Activated CD4-positive, alpha-beta memory T cell treated with anti-CD3 and anti-CD28 coated beads, Interleukin-2, amount 10 ng/mL, durations not matched to agents 7 days and 5 days (primary cell): ENCODE measurements at places on chromosomes 7 and 10. TPM values are rescaled to one million over a fixed set of nuclear protein-coding genes. Genes with fewer than 3 reads are reported as not detected.
A peak's percentile ranks its signal among the peaks of the same experiment; 100 is the strongest.

Gene SLC16A12
- total RNA-seq = not detected

Gene SPDYE8
- not detected for total RNA-seq

Gene FBXL13
- total RNA-seq = 0.58 TPM

- no peak overlapping the region for H3K4me3 ChIP-seq
- H3K36me3 ChIP-seq = no peaks in the 10 kb centered on the region
- H3K4me1 ChIP-seq = no peaks in the 10 kb centered on the region
Measured at GRCh38 chr10:131660427-131660826, 240.4 kb upstream of the PPP2R2D start.

GRCh38 chr10:14142606-14143250, 188.0 kb downstream of the FRMD4A start:
- no peaks in the 10 kb centered on the region for H3K36me3 ChIP-seq
- no peak for DNase-seq
- no peak overlapping the region for H3K4me3 ChIP-seq
- H3K27ac ChIP-seq = no peak overlapping the region
- no peaks in the 10 kb centered on the region for H3K4me1 ChIP-seq
- H3K27me3 ChIP-seq = peaks cover 12% of the 10 kb centered on the region

DNA sequence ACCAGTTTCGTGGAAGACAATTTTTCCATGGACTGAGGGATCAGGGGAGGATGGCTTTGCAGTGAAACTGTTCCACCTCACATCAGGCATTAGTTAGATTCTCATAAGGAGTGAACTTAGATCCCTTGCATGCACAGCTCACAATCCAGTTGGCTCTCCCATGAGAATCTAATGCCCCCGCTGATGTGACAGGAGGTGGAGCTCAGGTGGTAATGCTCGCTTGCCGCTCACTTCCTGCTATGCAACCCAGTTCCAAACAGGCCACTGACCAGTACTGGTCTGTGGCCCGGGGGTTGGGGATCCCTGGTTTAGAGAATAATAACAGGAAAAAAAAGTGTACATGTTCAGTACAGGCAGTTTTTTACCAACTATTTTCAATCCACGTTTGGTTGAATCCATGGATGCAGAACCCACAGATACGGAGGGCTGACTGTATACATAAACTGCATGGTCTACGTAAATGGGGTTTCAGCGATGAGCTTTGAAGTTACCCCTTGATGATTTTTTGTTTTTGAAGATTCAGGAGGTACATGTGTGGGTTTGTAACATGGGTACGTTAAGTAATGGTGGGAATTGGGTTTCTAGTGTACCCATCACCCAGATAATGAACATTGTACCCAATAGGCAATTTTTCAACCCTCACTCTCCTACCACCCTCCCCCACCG, 24.5 kb downstream of the OGDH start:
- peaks cover 64% of the 10 kb centered on the region for H3K36me3 ChIP-seq
- peak overlapping the region; percentile 100 for H3K27ac ChIP-seq
- no peak for DNase-seq

DNA sequence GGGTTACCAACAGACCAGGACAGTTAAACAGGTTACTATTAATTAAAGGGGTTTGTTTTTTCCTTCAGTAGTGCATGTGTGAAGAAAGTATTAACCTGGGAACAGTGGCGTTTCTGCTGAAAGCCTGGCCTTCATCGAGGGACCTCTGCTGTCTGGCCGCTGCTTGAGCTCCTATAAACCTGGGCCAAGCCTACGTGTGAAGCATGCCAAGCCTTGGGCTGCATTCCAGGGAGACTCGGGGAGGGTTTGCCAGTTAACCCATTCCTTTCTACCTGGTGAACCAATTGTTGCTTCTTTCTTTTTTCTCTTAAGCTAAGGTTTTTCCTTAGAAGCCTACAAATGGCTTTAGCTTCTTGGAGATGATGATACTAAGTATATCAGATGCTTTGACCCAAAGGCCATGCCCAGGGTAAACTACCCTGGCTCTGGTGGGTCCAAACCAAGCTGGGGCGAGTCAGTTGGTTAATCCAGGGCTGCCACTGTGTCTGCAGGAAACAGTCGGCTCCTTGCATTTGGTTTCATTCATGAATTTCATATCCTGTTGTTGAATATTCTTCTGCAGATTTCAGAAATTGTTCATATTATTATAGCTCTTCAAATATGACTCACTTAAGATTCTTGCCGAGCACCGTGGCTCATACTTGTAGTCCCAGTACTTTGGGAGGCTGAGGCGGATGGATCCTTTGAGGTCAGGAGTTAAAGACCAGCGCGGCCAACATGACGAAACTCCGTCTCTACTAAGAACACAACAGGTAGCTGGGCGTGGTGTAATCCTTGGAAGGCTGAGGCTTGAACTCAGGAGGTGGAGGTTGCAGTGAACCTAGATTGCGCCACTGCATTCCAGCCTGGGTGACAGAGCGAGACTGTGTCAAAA, 23.8 kb downstream of the PFKP start:
- H3K27ac ChIP-seq = peak overlapping the region; percentile 89
- H3K4me1 ChIP-seq = peaks cover 77% of the 10 kb centered on the region
- DNase-seq = peak; percentile 75
- peak overlapping the region; percentile 34 for H3K4me3 ChIP-seq
- no peaks in the 10 kb centered on the region for H3K27me3 ChIP-seq

- no peaks in the 10 kb centered on the region for H3K4me1 ChIP-seq
- H3K4me3 ChIP-seq = no peak overlapping the region
- H3K27ac ChIP-seq = no peak overlapping the region
- DNase-seq = no peak
Measured at GRCh38 chr7:145169908-145170307, 334.1 kb upstream of the TPK1 start.

DNA sequence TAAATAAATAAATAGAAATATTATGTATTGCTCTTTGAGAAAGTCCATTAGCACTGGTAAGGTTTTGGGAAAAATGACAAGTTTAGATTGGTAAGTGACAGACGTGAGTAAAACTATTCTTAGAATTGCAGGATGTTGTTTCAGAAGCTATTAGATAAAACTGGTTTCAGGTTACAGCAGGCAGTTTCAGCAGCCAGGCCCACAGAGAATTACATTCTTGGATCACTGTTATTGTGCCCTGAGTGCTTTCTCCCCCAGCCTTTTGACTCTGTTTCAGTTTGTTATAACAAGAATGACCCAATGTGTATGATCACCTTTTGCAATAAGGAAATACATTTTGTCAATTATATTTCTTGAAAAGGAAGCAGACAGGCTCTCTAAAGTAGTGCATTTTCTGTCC, 86.5 kb downstream of the DKK1 start:
- H3K27me3 ChIP-seq = no peaks in the 10 kb centered on the region
- no peak for DNase-seq
- H3K27ac ChIP-seq = no peak overlapping the region

Gene SPDYE2B
- total RNA-seq = not detected

Gene RAPGEF5
- 0.43 TPM for total RNA-seq

DNA sequence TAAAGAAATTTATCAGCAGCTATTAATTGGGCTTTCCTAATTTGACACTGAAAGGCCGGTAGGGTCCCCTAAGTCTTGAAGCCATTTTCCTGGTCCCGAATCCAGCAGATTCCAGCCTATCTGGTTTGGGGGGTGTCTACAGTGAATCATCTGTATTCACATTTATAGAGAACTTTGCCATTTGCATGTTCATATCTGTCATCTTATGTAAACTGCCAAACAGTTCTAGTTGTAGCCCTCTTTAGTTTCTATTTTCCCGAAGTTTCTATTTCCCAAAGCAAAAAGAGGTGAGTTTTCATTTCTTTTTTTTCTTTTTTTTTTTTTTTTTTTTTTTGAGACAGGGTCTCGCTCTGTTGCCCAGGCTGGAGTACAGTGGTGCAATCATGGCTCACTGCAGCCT, 47.6 kb downstream of the PAPSS2 start:
- peaks cover 8% of the 10 kb centered on the region for H3K27me3 ChIP-seq
- H3K27ac ChIP-seq = no peak overlapping the region
- no peaks in the 10 kb centered on the region for H3K4me1 ChIP-seq
- H3K36me3 ChIP-seq = no peaks in the 10 kb centered on the region
